ENCODE measurements at places on chromosomes 5 and 9. TPM values are rescaled to one million over a fixed set of nuclear protein-coding genes. Genes with fewer than 3 reads are reported as not detected.

PCDHB4 gene
- total RNA-seq, result 1.7 TPM

TNFSF8 gene
- not detected for total RNA-seq

DNA sequence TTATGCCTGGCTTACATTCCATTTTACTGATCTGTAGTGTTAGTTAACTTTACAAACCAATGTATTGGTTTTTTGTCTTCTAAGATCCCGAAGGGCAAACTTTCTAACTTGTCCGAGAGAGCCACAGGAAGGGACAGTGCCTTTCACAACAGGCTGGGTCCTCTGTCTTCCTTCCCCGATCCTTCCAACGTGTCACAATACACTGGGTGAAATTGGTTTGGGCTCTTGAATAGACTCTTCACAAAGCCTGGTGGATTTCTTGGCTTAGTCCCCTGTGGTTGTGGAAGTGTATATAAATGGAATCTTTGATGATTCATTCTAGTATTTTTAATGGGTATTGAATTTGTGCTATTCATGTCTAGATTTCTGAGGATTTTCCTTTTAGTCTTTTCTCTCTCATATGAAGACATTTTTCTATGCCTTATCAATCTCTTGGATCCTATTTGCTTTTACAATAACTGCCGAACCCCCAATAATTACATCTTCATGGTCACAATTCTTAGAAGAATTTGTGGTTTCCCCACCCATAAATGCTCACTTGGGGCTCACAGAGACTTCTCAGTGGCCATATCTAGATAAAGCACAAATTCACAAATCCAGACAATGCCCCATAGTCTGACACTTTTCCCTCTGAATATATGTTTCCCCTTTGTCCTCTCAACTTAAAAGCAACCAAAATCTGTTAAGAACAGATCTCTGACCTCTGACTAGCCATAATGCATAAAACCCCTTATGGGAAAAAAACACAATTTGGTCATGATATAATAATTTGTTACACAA is 107.7 kb downstream of the MTRR start:
- no peak for DNase-seq

GRCh38 chr5:147080391-147080790 is 154.4 kb upstream of the STK32A start:
- no peak for DNase-seq

GRCh38 chr9:1946526-1947283 is 68.4 kb upstream of the SMARCA2 start:
- no peak for DNase-seq
